Pulmonary artery endothelial cell (primary cell): ENCODE measurements at places on chromosomes 7 and 10.

- DNase-seq, result peak; percentile 40
Observed at GRCh38 chr7:47428052-47428767, 153.7 kb downstream of the TNS3 start.

- no peak for DNase-seq
Observed at GRCh38 chr7:52154382-52154781, 837.8 kb upstream of the COBL start.

DNA sequence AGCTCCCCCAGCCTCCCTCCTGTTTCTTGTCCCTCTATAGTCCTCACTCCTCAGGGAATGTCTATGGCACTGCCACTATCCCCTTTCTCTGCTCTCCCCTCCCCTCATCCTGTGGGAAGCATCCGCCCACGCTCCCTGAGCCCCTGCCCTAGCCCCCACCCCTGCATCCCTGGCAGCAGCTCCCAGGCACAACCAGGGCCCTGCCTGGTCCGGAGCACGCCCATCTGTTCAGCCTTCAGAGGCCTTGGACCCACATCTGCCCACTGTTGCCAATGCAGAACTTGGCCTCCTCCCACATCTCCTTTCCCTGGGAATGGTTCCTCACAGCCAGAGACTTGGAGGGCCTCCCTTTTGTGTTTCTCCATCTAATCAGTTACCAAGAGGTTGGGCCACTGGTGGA is 20.4 kb upstream of the TBRG4 start:
- DNase-seq, result no peak

- DNase-seq, result no peak
Observed at GRCh38 chr10:97393034-97393573, 8.0 kb downstream of the RRP12 start.

DNA sequence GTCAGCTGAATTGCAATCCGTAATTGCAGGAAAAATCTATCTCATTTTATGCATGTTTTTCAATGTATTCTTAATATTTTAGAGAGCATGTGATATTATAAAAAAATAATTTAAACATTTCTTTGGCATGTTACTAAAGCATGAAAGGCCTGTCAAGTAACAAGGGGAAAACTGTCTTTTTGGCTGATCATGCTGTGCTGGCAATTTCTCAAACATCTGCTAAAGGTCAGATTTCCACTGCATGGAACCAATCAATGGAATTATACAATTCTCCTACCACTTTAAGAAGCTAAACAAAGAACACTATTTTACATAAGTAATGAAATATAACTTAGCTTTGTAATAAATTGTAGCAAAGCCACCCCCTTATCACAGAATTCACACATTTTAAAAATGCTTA is 49.4 kb downstream of the JMJD1C start:
- DNase-seq, result no peak

GRCh38 chr7:82816272-82816671 is 346.4 kb downstream of the PCLO start:
- DNase-seq, result no peak

DNA sequence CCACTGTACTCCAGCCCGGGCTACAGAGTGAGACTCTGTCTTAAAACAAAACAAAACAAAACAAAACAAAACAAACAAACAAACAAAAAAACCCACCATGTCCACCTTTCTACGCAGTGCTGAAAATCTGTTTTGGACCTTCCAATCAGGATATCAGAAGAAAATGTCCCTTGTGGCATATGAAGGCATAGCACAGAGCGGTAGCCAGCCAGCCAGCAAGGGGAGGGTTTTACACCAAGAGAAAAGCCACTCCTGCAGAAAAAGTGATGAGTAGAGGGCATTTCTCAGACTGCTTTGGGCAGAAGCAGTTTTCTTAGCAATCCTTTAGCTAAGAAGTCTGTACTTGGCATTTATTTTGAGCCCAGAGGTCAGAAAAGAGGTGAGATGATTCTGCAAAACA is 612.2 kb downstream of the TYW1 start:
- no peak for DNase-seq

GRCh38 chr7:15326044-15326644 is 235.7 kb downstream of the AGMO start:
- peak; percentile 1 for DNase-seq

DNA sequence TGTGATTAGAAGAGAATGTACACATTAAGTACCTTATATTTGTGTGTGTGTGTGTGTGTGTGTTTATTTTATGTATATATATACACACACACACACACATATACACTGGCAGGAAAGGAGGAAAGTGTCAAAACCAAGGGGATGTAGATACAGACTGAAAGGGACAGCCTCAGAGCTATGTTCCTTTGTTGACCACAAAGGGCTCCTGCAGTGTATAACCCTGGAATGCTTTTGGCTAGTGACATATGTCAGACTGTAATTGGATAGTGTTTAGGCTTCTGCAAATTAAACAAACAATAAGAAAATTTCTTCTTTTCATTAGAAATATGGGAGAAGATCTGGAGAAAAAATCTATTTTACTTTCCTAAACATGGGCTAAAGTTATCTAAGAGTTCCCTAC is 15.9 kb downstream of the GBF1 start:
- DNase-seq, result no peak

- no peak for DNase-seq
Observed at GRCh38 chr7:148553979-148554378, 36.6 kb upstream of the C7orf33 start.

- DNase-seq, result no peak
Observed at GRCh38 chr10:13139150-13139549, 22.2 kb upstream of the MCM10 start.
